Putamen (tissue), 1 donor: ENCODE measurements at places on chromosomes 13 and 19.

DNA sequence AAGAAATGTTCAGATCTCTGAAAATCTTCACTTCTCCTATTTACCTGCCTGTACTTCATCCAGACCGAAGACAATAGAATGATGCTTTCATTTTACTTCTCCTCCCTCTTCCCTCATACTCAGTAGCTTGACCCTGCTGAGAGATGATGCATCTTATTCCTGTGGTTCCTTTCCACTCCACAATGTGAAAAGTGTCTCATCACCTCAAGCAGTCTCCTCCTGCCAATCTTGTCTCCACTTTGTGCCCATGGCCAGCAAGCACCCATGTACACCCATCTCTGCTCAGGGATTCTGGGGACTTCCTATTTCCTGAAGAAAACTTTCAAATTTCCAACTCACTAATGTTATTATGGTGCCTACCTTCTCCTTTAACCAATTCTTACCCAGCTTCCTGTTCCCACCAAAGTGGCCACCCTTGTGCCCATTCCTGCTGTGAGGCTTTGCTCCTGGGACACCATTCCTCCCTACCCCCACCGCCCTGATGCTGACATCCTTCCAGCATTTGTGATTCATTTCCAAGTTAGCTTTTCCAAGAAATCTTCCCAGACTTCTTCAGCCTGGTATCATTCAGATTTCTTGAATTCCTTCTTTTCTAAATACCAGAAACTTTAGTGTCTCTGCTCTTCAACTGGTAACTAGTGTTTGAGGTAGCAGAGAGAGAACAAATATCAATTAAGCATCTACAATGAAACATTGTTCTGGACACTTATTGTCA, 212.5 kb downstream of the POSTN start:
- DNase-seq = no peak

- DNase-seq = no peak
Measured at GRCh38 chr19:5103061-5103701, 134.3 kb downstream of the KDM4B start.

DNA sequence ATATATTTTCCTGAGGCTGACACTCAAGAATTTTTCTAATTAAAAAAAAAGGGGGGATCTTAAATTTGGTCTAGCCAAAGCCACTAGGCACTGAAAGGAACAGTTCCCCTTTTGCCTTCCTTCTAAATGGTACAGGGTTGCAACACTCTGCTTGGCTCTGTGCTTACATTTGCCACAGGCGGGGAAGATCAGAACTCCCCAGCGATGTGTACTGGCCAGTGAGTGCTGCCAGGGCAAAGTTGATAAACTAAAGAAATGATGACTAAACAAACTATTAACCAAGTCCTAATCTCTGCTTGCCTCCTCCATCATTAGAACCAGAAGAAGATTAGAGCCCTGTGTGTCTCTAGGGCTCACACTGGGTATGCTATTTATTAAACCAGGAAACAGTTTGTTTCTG, 75.3 kb upstream of the SCEL start:
- DNase-seq = no peak

GRCh38 chr19:45881082-45881908, 4.6 kb downstream of the IRF2BP1 start:
- DNase-seq = no peak

- DNase-seq = no peak
Measured at GRCh38 chr13:78598116-78598781, 5.1 kb downstream of the POU4F1 start.

DNA sequence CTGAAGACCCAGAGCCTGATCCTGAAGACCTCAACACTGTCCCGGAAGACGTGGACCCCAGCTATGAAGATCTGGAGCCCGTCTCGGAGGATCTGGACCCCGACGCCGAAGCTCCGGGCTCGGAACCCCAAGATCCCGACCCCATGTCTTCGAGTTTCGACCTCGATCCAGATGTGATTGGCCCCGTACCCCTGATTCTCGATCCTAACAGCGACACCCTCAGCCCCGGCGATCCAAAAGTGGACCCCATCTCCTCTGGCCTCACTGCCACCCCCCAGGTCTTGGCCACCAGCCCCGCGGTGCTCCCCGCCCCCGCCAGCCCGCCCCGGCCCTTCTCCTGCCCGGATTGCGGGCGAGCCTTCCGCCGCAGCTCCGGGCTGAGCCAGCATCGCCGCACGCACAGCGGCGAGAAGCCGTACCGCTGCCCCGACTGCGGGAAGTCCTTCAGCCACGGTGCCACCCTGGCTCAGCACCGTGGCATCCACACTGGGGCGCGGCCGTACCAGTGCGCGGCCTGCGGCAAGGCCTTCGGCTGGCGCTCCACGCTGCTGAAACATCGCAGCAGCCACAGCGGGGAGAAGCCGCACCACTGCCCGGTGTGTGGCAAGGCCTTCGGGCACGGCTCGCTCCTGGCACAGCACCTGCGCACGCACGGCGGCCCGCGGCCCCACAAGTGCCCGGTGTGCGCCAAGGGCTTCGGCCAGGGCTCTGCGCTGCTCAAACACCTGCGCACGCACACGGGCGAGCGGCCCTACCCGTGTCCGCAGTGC, 2.9 kb upstream of the MCOLN1 start:
- no peak for DNase-seq

DNA sequence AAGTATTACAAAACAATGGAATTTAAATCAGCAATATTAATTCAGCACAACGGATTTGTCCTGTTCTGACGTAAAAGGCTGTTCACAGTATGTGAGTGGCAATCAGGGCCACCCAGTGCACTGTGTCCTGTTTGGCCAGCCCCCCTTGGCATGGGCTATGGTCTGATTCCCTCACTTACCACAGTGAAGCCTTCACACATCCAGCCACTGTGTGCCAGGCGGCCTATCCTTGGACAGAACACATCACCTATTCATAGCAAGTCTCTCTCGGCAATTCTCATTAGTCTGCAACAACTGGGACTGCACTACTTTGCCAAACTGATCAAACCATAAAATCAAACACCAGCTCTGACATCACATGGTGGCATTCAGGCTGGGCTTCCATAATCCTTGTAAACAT, 221.5 kb upstream of the TSHZ3 start:
- no peak for DNase-seq

DNA sequence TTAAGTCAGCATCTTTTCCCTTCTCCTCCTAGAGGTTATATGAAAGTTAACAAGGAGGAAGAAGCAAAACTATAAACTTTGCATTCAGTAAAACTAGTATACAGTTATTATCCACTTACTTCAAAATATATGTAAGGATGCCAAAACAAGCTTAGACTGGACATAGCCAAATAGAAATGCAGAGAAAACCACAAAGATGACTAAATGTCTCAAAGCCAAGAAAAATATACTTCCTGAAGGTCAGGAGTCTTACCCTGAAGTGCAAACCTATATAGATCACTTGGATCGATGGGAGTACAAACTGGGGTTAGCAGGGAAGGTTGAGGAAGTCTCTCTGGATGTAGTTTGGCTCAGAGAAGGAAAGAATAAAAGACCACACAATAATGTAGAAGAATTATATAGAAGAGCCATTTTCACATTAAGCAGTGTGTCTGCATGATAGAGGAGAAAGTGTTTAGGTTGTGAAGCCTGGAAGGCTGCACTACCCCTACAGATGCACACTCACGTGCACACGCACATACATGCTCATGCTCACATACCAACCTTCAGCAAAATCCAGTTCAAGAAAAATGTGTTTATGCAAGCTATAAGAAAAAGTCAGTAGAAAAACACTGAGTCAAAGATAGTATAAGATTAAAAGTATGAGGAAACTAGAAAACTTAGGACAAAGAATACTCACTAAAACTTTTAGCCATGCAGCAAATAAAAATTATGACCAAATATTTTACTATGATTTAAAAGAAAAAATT, 112.1 kb upstream of the RXFP2 start:
- no peak for DNase-seq

- DNase-seq = no peak
Measured at GRCh38 chr19:10230173-10230860, 814 bp downstream of the S1PR2 start.

- DNase-seq = no peak
Measured at GRCh38 chr13:90177512-90177911, 1170.0 kb upstream of the MIR17HG start.

GRCh38 chr19:33429891-33430673, 56.6 kb downstream of the CEBPG start:
- no peak for DNase-seq

GRCh38 chr13:97474349-97474980, 40.5 kb downstream of the RAP2A start:
- no peak for DNase-seq

DNA sequence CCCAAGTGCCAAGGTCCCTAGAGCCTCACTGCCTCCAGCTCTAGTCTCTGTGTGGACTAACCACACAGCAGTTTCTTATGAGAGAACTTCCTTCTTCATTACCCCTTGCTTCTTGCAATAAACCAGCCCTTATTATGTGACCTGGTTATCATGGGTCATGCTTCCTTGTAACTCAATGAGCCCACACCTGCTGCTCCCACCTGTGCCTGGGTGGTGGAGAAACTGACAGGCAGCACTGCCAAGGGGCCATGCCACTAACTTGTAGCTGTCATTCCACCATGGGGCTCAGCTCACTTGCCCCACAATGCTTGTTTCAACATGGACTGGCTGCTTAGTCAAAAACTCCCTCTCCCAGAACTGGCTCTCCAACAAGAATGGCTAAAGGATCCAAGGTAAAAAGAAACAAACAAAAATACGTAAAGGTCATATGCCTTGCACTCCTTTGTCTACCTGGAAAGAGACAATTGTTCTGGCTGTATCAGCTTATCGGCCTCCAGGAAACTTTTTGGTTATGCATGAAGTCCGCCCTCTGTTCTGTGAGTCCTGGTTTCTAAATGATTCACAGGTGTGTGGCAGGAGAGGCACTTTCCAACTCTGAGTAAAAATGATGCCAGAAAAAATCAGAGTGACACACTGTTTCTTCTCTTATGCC, 446.4 kb downstream of the COG6 start:
- no peak for DNase-seq
